ENCODE measurements at places on chromosomes 11 and 22. TPM values are rescaled to one million over a fixed set of nuclear protein-coding genes. Genes with fewer than 3 reads are reported as not detected.

The XKR3 gene
- total RNA-seq = not detected

- DNase-seq = no peak
Measured at GRCh38 chr22:48819961-48820360, 1007.7 kb downstream of the BRD1 start.

GRCh38 chr11:48127521-48128183, 89.0 kb upstream of the OR4B1 start:
- DNase-seq = no peak

GRCh38 chr11:65169164-65169641, 830 bp upstream of the SPDYC start:
- peak; percentile 60 for DNase-seq

- DNase-seq = peak; percentile 13
Measured at GRCh38 chr11:65434667-65435410, 12.2 kb downstream of the NEAT1 start.
